ENCODE measurements at places on chromosomes 13 and 19.
A peak's percentile ranks its signal among the peaks of the same experiment; 100 is the strongest.

DNA sequence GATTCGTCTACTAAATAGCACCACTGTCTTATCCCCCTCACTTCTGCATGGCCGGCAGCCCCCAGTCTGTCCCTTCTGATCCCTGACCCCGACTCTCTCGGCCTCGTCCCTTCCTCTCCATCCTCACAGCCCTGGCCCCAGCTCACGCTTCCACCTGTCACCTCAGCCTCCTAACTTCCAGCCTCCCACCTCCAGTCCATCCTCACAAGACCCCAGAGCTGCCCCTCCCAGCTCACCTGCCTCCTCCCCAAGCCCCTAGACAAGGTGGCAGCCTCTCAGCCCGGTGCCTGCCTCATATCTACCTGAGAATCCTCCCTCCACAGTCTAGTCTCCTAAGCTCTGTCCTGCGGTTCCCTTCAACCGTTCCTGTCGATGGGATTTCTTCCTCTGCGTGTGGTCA lies 10.0 kb downstream of the KCNC3 start:
- DNase-seq = no peak
- H3K4me3 ChIP-seq = no peak overlapping the region
- no peaks in the 10 kb centered on the region for H3K27me3 ChIP-seq
- H3K36me3 ChIP-seq = no peaks in the 10 kb centered on the region
- H3K27ac ChIP-seq = no peak overlapping the region

- peak; percentile 93 for DNase-seq
- peaks cover 11% of the 10 kb centered on the region for H3K4me1 ChIP-seq
- no peak overlapping the region for H3K27ac ChIP-seq
- H3K27me3 ChIP-seq = no peaks in the 10 kb centered on the region
- no peaks in the 10 kb centered on the region for H3K36me3 ChIP-seq
Measured at GRCh38 chr19:55586976-55587668, 6.5 kb upstream of the ZNF579 start.

DNA sequence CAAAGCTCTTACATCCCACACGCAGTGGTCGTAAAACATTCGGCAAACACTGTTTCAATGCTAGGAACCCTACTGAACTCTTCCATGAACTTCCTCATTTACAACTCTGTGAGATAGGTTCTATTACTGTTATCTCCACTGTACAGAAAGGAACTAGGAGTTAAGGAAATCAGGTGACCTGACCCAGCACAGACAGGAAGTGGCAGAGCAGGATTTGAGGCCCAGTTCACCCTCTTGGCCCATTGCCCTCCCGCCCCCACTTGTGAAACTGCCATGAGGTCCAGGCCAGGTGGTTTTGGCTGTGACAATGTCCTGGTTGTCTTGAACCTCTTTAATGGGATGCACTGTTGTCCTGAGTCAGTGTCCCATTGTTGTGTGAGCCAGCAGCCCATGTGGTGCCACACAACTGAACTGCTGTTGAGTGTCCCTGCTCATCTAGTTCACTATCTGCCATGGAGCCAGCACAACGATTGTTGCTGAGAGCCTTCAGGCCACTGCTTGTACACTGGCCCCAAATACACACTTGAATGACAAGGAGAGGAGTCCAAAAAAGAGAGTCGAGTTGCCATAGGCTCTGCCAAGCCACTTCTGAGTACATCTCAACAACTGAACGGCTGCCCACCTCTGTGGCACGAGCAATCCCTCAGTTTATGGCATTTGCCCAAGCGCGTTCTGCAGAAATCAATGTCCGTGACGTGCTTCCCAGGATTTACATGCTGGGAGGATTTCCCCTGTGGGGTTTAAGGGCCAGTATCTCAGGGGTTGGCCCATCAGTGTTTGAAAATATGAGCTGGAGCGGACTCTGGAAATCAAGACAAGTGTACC lies 484.6 kb downstream of the TSHZ3 start:
- no peaks in the 10 kb centered on the region for H3K4me1 ChIP-seq
- H3K4me3 ChIP-seq = no peak overlapping the region
- H3K27me3 ChIP-seq = no peaks in the 10 kb centered on the region

DNA sequence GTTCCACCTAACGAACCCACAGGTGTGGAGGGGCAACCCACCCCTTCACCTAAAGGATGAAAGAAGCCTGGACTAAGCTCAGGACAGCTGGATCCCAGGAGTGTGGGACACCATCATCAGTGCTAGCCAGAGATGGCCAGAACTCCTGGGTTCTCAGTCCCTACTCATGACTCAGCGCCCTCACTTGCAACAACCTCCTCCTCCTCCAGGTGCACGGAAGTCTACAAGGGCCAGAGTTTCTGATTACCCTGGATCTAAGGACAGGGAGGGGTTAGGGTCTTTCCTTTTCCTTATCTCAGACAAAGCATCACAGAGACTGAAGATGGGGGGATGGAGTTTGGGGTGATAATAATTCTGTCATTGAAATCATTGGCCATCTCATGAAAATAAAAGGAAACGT lies 8.0 kb downstream of the TULP2 start:
- H3K4me1 ChIP-seq = no peaks in the 10 kb centered on the region
- DNase-seq = no peak
- H3K27me3 ChIP-seq = no peaks in the 10 kb centered on the region
- no peaks in the 10 kb centered on the region for H3K36me3 ChIP-seq
- H3K4me3 ChIP-seq = no peak overlapping the region

All from Peyer's patch (tissue), 4 donors.